ENCODE measurements at places on chromosomes 11 and 22. TPM values are rescaled to one million over a fixed set of nuclear protein-coding genes. Genes with fewer than 3 reads are reported as not detected.

DNA sequence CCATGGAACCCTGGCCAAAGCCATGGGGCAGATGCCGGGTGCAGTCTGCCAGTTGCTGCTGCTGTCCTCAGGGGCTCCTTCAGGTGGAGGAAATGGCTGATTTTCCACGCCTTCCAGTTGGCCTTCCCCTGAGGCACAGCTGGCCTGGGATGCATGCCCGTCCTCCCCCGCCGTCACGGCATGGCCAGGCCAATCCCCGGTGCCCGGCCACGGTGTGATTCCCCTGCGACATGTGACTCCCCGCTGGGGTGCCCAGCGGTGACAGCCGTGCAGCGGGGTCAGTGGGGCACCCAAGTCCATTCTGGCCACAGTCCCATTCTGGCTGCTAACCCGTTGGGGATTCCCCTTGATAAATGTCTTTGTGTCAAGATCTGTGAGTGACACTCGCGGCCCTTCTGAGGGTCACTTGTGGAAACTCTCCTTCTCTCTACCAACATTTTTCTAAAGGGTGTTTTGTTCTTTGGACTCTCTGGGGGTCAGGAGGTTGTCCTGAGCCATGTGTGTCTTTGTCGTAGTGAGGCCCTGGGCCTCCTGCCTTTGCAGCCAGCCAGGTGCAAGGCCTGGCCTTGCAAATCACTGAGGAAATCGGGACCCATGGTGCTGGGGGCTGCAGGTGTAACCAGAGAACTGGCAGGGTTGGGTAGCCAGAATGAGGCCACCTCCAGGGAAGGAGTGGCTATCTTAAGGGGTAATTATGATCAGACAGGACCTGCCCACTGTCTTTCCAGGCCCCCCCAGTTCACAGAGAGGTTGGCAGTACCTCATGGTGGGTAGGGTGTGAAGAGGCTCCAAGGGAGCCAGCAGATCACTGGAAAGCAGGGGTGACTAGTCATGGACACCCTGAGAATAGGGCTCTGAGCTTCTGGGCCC, 37.1 kb downstream of the KCNQ1OT1 start:
- H3K4me1 ChIP-seq, result no peaks in the 10 kb centered on the region
- H3K27ac ChIP-seq, result no peak overlapping the region
- H3K4me3 ChIP-seq, result no peak overlapping the region
- peak; percentile 40 for DNase-seq

DNA sequence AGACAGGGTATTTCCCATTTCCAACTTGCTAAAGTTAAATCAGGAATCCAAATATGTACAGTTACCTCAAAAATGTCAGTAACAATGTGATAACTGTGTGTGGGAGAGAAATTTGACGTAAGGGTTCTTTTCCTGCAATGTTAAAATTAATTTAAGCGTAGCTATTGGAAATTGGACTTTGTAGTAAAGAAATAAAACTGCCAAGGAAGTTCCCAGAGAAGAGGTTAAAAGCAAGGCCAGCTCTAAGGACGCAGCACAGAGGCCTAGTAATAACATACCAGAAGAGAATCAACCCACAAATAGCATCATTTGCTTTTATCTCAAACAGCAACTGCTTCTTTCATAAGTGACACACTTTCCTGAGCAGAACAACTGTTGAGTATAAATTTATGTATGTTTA, 36.8 kb upstream of the GRIA4 start:
- H3K27ac ChIP-seq, result no peak overlapping the region
- H3K27me3 ChIP-seq, result no peaks in the 10 kb centered on the region
- H3K4me1 ChIP-seq, result no peaks in the 10 kb centered on the region

DNA sequence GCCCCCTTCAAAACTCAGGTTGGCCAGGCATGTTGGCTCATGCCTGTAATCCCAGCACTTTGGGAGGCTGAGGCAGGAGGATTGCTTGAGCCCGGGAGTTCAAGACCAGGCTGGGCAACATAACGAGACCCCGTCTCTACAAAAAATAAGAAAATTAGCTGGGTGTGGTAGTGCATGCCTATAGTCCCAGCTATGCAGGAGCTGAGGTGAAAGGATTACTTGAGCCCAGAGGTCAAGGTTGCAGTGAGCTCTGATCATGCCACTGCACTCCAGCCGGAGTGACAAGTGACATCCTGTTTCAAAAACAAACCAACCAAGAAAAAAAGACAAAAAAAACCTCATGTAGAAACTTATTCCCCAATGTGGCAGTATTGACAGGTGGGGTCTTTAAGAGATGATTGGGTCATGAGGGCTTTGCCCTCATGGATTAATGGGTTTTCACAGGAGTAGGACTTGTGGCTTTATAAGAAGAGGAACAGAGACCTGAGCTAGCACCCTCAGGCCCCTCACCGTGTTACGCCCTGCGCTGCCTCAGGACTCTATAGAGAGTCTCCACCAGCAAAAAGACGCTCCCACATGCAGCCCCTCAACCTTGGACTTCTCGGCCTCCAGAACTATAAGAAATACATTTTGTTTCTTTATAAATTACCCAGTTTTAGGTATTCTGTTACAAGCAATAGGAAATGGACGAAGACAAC, 22.3 kb downstream of the LAYN start:
- H3K4me3 ChIP-seq, result no peak overlapping the region
- no peaks in the 10 kb centered on the region for H3K36me3 ChIP-seq
- H3K27me3 ChIP-seq, result no peaks in the 10 kb centered on the region

GRCh38 chr22:33829546-33830280, 90.6 kb downstream of the LARGE1 start:
- H3K27ac ChIP-seq, result no peak overlapping the region
- no peaks in the 10 kb centered on the region for H3K36me3 ChIP-seq
- H3K27me3 ChIP-seq, result no peaks in the 10 kb centered on the region
- H3K4me3 ChIP-seq, result no peak overlapping the region

- no peak for DNase-seq
- no peaks in the 10 kb centered on the region for H3K27me3 ChIP-seq
- H3K36me3 ChIP-seq, result no peaks in the 10 kb centered on the region
- no peak overlapping the region for H3K27ac ChIP-seq
- H3K4me1 ChIP-seq, result no peaks in the 10 kb centered on the region
- H3K4me3 ChIP-seq, result no peak overlapping the region
These were observed 5.9 kb upstream of the OR52L1 start for GRCh38 chr11:5992604-5993251.

- no peaks in the 10 kb centered on the region for H3K27me3 ChIP-seq
- H3K4me1 ChIP-seq, result peaks cover 38% of the 10 kb centered on the region
- H3K4me3 ChIP-seq, result no peak overlapping the region
- peak overlapping the region; percentile 55 for H3K27ac ChIP-seq
- H3K36me3 ChIP-seq, result peaks cover 51% of the 10 kb centered on the region
These were observed 22.4 kb upstream of the C11orf96 start for GRCh38 chr11:43919852-43920597.

DNA sequence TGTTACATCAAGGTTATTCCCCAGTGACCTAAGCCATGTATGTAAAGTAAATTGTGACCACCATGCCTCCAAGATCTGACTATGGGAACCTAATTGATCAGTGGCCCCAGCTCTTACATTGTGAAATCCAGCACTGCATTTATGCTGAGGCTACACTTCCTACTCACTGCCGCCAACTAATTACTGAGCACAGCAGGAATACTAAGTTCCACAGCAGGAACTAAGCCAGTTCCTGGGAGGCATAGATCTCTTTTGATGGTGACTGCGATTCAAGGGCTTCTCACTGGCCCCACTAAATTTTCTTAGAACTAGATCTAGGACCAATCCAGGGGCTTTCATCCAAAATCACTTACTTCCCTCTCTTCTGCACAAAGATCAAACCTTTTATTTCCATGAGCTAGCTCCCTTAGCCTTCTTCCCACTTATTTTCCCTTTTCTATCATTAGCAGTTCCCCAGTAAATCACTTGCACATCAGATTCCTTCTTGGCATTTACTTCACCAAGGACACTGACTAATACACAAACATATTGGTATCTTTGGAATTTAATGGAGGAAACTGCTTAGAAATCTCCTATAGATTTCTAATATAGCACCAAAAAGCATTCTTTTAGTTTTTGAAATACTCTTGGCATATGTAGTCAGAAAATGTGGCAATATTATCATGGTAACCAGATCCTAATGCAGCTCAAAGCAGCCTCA, 46.0 kb downstream of the CNTN5 start:
- no peak overlapping the region for H3K4me3 ChIP-seq
- no peak for DNase-seq
- no peaks in the 10 kb centered on the region for H3K36me3 ChIP-seq
- no peak overlapping the region for H3K27ac ChIP-seq
- no peaks in the 10 kb centered on the region for H3K27me3 ChIP-seq

- DNase-seq, result no peak
- no peaks in the 10 kb centered on the region for H3K27me3 ChIP-seq
- peaks cover 19% of the 10 kb centered on the region for H3K4me1 ChIP-seq
- H3K36me3 ChIP-seq, result no peaks in the 10 kb centered on the region
These were observed 34.2 kb upstream of the HORMAD2 start for GRCh38 chr22:30045901-30046715.

GRCh38 chr11:58641341-58641740, 18.9 kb downstream of the CNTF start:
- no peak overlapping the region for H3K4me3 ChIP-seq
- no peaks in the 10 kb centered on the region for H3K27me3 ChIP-seq
- no peaks in the 10 kb centered on the region for H3K36me3 ChIP-seq
- peaks cover 11% of the 10 kb centered on the region for H3K4me1 ChIP-seq
- no peak for DNase-seq

- no peak for DNase-seq
- H3K4me1 ChIP-seq, result peaks cover 12% of the 10 kb centered on the region
- no peaks in the 10 kb centered on the region for H3K36me3 ChIP-seq
- H3K4me3 ChIP-seq, result no peak overlapping the region
These were observed 32.0 kb upstream of the LRRC32 start for GRCh38 chr11:76702336-76703128.

GRCh38 chr11:77205467-77206263, 77.6 kb downstream of the MYO7A start:
- H3K4me1 ChIP-seq, result no peaks in the 10 kb centered on the region
- no peak overlapping the region for H3K4me3 ChIP-seq
- H3K36me3 ChIP-seq, result no peaks in the 10 kb centered on the region
- H3K27ac ChIP-seq, result no peak overlapping the region
- DNase-seq, result no peak

ZFTA gene
- total RNA-seq, result 5.0 TPM

TUB gene
- 8.5 TPM for total RNA-seq

CARD18 gene
- not detected for total RNA-seq

OTOG gene
- total RNA-seq, result not detected

APOL5 gene
- not detected for total RNA-seq

GGTLC3 gene
- not detected for total RNA-seq

All from suprapubic skin (tissue), 4 donors.